ENCODE measurements at places on chromosomes 13 and 19.

GRCh38 chr13:42926555-42926954 is 65.5 kb downstream of the EPSTI1 start:
- DNase-seq: no peak

GRCh38 chr13:33014291-33014690 is 1.9 kb upstream of the KL start:
- no peak for DNase-seq

- DNase-seq: no peak
These were observed 43.1 kb downstream of the SLITRK1 start for GRCh38 chr13:83839146-83839545.

- DNase-seq: no peak
These were observed 29.3 kb downstream of the CCL25 start for GRCh38 chr19:8081569-8082550.

GRCh38 chr13:43158516-43158915 is 135.1 kb downstream of the DNAJC15 start:
- DNase-seq: no peak

DNA sequence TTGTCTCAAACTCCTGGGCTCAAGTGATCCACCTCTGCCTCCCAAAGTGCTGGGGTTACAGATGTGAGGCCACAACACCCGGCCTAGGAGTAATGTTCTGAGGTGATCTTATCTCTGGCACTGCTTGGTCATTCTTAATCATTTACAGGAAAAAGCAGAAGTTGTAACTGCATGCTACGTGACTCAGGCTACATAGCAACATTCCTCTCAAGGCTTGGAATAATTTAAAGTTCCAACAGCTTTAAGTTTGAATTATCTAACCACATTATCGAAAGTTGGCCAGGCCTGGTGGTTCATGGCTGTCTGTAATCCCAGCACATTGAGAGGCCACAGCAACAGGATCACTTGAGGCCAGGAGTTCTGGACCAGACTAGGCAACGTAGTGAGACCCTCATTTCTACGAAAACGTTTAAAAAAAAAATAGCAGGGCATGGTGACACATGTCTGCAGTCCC is 3.9 kb upstream of the B9D2 start:
- DNase-seq: no peak

GRCh38 chr13:100658363-100658762 is 16.2 kb downstream of the TMTC4 start:
- DNase-seq: no peak
